Large intestine (tissue), 12 donors: ENCODE measurements at places on chromosomes 12 and 14. TPM values are rescaled to one million over a fixed set of nuclear protein-coding genes. Genes with fewer than 3 reads are reported as not detected.

GRCh38 chr12:24864796-24865125 is 84.1 kb downstream of the BCAT1 start:
- no peak for DNase-seq

GRCh38 chr12:67661311-67662021 is 12.9 kb downstream of the DYRK2 start:
- no peak for DNase-seq

Gene SERPINA6
- polyA plus RNA-seq = 0.45 TPM

Gene SLC39A2
- polyA plus RNA-seq = 0.06 TPM

Gene TDRD9
- 0.46 TPM for polyA plus RNA-seq

Gene POTEM
- polyA plus RNA-seq = not detected
